Jurkat, Clone E6-1 (cell line): ENCODE measurements at places on chromosomes 3 and 15.

DNA sequence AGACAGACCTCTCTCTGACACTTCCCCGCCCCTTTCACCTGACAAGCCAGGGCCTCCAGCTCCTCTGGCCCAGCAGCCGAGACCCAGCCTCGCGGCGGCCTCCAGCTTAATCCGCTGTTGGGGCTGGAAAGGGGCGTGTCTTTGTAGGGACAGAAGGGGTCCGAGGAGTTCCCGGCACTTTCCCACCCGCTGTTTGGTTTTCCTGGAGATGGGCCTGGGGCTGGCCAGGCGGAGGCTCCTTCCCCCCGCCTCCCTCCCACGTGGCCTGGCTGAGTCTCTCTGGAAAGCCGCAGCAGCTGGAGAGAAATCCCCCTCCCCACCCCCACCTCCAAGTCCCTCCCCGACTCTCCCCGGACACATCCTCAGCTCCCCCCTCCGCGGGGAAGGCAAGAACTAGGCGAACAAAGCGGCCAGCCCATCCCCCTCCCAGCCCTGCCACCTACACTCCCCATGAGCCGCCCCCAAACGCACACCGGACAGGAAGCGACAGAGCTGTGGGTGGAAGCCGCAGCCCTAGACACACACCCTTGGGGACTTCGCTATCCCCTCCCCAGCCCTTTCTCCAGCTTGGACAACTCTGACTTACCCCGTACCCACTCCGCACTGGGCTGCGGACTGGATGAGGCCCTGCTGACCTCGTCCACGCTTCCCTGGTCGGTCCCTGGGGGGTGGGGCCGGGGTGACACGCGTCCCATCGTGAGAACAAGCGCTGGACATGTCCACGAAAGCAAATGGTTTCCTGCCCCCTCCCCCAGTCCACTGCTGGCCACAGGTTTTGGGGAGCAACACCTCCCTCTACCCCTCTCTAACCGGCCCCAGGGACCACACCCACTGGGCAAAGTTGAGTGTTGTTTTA, 1.2 kb downstream of the IGDCC4 start:
- DNase-seq, result no peak

GRCh38 chr3:117565777-117566176, 856.2 kb downstream of the TUSC7 start:
- no peak for DNase-seq

DNA sequence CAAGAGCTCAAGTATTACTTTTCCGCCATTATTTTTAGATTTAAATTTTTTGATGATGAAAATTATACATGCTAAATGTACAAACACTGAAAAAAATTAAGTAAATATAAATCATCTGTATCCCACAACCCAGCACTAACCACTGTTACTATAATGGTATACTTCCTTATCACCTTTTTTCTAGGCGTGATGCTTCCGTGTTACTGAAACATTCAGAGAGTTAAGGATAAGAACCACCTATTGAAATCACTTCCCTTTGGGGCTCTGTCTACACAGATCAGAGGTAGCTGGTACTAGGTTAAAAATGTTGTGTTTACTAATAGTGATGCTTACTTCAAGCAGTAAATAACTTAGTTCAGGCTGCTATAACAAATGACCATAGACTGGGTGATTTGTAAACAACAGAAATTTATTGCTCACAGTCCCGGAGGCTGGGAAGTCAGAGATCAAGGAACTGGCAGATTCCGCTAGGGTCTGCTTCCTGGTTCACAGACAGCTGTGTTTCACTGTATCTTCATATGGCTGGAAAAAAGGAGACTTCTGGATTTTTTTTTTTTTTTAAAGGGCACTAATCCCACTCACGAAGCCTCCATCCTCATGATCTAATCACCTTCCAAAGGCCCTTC, 6.4 kb downstream of the SNX4 start:
- no peak for DNase-seq

DNA sequence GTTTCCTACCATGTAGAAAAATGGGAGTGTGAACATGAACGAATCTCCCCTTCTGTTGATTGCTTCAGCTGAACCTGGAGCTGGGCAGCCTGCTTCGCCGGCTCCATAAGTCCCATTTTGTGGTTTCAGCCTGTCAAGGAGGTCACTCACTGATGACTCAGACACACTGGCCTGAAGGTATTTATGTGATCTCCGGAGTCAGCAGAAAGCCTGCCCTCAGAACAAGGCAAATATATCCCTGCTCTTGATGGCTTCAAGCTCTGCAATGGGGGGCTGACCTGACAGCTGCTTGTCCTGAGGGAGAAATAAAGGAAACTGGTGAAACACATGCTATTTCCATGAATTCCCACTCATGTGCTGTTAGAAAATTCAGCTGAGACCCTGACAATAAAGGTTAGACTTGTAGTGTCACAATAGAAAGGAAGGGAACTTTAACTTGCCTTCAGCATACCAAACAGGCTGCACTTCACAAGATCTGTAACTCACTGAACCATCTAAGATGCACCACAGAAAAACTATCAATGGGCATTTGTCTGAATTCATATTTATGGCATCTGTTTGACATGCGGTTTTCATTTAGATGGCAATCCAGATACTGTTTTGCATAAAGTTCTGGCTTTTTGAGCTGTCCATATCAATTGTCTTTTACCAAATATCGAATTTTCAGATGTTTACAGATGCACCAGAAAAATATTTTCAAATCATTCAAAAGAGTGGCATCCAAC, 282.0 kb upstream of the VEPH1 start:
- no peak for DNase-seq

GRCh38 chr3:13186435-13186815, 113.2 kb upstream of the IQSEC1 start:
- DNase-seq, result no peak

GRCh38 chr3:142963234-142963515, 299 bp downstream of the PAQR9 start:
- DNase-seq, result no peak

- DNase-seq, result no peak
Observed at GRCh38 chr3:186168976-186169375, 60.1 kb upstream of the ETV5 start.

GRCh38 chr3:12229896-12230295, 59.0 kb upstream of the PPARG start:
- no peak for DNase-seq

- DNase-seq, result no peak
Observed at GRCh38 chr15:28936081-28936480, 50.3 kb downstream of the APBA2 start.

DNA sequence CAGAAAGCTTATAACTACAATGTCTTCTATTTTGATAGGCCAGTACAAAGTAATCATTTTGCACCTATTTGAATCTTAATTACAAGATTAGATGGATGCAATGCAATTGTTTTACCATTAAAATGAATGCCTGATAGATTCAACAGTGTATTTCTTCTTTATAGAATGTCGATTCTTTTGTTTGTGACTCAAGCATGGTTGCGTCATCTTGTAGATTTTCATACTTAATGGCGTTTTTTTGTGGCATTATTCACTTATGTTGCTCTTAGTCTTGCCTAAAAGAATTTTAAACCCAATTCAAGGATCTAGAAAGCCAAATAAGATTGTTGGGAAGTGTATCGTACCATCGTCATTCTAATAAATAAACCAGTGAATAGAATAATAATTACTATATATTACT, 21.4 kb downstream of the ZBTB38 start:
- DNase-seq, result no peak

GRCh38 chr15:87167055-87167454, 1087.4 kb downstream of the AGBL1 start:
- no peak for DNase-seq

GRCh38 chr3:3081381-3082233, 28.6 kb downstream of the IL5RA start:
- DNase-seq, result no peak

DNA sequence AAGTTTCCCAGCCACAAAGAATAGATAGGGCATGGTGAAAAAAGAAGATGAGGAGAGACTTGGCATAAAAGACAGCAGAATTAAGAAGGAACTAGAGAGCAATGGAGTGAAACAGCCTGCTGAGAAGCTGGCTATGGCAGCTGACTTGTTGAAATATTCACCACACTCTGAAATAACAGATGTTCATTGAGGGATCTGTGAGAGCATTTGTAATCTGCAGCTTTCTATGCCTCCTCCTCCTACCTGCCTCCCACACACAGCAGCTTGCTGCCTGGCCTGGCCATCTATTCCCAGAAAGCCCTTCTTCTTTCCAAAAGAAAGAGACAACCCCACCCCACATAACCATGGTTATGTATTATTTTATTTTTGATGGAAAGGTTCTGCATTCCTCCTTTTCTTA, 303.9 kb downstream of the GAP43 start:
- no peak for DNase-seq

DNA sequence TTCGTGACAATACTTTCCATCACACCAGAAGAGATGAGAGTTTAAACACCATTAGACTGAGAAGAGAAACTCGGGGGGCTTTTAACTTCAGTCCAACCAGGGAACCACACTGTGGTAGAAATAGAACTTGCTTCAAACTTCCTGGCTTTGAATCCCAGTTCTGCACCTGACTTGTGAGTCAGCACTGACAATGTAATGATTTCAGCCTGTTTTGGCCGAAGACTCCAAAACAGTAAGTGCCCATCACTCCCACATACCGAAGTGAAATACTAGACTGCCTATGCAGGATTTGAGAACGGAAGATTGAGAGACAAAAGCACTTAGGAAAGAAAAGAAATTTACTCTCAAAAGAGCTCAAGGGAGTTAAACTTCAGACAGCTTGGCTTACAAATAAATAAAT, 27.0 kb downstream of the C2CD4B start:
- no peak for DNase-seq
